ENCODE measurements at places on chromosomes 5 and 9.

- no peak for DNase-seq
These were observed 1962.9 kb upstream of the CDH6 start for GRCh38 chr5:29230591-29230990.

DNA sequence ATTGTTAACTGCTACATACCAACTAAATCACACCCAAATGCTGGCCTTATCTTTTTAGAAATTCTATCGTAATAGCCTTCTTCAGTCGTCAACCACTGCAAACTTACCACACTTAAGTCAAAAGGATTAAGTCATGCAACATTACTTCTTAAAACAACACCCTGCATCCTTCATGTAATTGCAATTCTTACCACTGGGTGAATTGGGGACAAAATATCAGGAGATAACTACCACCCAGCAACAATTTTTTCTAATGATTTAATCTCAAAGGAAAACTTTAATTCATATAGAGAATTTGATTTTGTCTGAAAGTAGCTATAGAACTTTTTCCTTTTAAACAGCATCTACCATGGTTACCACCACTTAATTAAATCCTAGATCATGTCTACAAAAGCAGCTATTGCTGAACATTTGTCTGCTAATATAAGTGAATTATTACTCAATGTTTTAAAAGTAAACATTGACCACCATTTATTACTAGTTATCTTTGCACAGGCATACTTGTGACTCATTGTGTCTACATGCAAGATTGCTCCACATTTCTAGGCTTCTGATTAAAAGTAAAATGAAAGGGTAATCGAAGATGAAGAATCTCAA lies 10.5 kb downstream of the MLLT3 start:
- no peak for DNase-seq

DNA sequence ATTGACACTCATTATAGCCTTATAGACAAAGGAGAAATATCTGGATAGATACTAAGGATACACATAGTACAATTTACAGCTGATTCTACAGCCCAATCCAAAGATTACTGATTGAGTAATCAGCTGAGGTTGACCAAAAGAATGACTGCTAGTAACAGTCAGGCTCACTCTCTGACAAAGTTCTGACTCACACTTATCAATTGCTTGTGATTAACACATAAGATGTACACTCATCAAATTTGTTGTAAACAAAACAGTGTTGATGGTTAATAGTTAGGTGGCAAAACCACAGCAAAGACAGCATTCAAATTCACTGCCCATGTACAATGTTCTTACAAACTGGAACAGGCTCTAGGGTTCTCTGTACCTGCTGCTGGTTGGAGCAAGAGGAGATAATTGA lies 422.7 kb downstream of the TLE1 start:
- no peak for DNase-seq

DNA sequence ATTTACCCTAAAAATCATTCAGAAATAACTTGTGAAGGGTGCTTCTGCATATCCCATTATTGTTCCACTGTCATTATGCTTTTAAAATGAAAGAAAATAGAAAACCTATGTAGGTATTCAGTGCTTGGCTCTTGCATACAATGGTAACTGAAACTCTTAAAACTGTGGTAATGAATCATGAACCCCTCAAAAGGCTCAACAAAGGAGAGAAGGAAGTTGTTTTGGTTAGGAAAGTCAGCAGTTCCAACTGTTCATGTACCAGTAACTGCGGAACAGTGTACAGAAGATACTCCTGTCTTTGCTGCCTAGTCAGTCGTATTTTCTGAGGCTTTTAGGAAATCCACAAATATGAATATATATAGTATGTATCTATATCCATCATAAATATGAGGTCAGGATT lies 96.1 kb downstream of the OSMR start:
- DNase-seq = no peak

- no peak for DNase-seq
These were observed 324.4 kb downstream of the PRR16 start for GRCh38 chr5:120788481-120788880.

DNA sequence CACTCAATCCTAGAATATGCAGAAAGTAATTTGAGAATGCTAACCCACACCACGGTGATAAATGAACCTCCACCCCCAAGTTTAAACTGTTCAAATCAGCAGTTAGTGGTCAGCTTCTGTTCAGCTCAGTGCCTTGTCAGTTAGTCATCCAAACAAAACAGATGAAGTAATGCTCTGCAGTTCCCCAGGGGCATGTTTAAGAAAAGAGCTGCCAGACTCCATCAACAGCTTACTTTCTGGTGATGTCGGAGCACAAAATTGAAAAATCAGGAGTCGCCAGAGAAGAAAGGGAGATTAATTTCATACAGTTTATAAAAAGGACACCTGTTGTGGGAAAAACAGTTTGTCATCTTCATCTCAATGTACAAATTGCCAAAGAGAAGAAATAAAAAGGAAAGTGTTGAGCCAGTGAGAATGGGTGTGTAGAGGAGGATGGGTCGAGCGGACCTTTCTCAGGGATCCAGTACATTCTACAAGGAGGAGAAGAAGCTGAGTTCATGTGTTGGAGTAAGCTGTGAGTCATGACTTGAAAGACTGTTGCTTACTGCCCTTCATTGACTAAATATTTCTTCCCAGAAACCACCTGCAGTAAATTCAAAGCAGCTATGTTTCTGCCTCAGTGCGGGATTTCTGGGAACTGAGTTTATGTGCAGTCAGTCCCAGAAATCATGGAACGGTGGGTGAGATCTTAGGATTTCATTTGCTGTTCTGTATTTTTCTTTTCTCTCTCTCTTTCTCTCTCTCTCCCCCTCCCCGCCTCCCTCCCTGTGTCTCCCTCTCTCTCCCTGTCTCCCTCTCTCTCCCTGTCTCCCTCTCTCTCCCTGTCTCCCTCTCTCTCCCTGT lies 13.7 kb downstream of the TRIO start:
- DNase-seq = no peak

- DNase-seq = no peak
These were observed 153.0 kb downstream of the DENND1A start for GRCh38 chr9:123776708-123777537.

DNA sequence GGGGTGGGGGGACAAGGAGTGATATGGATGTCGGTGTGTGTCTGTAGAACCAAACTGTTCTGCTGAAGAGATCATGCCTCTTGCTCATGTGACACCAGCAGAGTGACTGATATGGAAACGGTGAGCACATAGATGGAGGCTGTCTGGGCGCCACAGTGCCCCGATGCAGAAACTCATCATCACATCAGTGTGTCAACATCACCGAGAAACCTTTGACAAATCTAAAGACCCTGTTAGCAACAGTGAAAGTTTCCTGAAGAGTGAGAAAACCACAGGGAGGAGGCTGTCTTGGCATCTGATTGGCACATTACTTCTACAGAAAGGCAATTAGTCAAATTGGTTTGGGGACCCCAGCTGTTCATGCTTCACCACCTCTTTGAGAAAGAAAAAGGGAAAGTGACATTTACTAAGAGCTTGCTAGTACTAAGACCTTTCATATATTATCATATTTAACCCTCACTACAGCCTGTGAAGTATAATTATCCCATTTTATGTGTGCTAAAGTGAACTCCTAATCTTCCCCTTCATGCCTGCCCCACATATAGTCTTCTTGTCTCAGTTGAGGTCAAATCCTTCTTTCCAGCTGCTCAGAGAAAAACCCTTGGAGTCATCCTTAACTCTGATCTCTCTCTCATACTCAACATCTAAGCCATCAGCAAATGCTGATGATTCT lies 25.6 kb downstream of the CSF2 start:
- no peak for DNase-seq

DNA sequence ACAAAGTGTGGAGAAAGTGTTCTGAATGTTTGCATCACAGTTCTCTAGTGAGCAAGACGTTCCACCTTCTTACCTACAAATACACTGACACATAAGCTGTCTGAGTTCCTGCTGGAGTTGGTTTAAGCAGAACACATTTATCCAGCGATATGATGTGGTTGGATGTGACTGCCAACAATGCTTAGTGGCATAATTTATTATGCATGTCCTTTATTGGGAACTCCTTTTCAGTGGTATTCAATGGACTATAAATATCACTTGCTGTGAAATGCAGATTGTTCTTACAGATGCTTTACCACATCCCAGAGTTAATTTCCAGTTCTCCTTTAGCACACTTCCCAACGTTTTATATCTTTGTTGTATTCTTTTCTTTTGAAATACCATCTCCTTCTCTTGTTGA lies 222.2 kb downstream of the LURAP1L start:
- DNase-seq = no peak

Measured in stimulated activated CD8-positive, alpha-beta memory T cell treated with anti-CD3 and anti-CD28 coated beads, Interleukin-2, amount 100 ng/mL, for 1 hour (primary cell).